ENCODE measurements at places on chromosomes 3 and 15. TPM values are rescaled to one million over a fixed set of nuclear protein-coding genes. Genes with fewer than 3 reads are reported as not detected.

GRCh38 chr3:174973465-174973864 lies 114.3 kb downstream of the NAALADL2 start:
- DNase-seq: no peak

DNA sequence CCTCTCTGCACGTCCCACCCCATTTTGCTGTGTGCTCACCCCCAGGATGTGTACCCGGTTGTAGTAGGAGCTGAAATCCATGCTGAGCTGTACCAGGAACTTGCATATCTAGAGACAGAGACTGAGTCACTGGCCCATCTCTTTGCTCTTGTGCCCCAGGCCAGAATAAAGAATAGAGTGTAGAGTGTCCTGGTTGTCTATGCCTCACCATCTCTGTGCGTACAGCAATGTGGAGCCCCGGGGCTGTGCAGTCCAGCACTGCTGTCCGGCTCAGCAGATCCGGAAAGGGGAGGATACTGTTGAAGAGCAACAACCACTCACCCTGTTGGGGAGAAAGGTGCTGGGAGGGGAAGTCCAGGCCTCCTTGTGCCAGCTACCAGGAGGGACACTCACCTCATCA lies 2.6 kb downstream of the DALRD3 start:
- no peak for DNase-seq

- no peak for DNase-seq
These were observed 74.1 kb downstream of the CHL1 start for GRCh38 chr3:270688-271087.

DNA sequence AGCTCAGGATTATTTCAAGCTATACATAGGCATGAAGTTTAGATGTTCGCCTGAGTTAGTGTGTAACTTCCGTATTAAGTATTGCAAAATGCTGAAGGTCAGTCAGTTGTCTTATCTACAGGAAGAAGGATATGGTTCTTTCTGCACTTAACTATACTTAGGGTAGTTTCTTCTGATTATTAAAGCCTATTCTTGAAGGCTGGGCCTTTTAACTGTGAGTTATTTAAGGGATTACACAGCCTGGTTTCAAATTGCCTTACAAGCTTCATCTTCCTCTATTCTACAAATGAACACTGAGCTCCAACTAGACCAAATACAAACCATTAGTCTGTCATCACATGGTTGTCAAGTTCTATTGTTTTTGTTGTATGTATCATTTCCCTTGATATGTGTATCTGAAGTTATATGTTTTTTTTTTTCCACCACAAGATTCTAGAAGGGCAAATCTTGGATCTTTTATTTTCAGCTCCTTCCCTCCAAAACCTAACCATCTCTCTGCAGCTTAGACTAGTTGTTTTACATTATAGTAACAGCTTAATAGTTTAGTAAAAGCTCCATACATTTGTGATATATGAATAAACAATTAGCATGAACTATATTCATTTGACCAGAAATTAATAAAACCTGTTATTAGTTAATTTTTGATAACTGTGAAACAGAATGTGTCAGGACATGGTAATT lies 272.9 kb upstream of the KCNMB2 start:
- no peak for DNase-seq

- DNase-seq: no peak
These were observed 65.8 kb upstream of the LEKR1 start for GRCh38 chr3:156760333-156760732.

DNA sequence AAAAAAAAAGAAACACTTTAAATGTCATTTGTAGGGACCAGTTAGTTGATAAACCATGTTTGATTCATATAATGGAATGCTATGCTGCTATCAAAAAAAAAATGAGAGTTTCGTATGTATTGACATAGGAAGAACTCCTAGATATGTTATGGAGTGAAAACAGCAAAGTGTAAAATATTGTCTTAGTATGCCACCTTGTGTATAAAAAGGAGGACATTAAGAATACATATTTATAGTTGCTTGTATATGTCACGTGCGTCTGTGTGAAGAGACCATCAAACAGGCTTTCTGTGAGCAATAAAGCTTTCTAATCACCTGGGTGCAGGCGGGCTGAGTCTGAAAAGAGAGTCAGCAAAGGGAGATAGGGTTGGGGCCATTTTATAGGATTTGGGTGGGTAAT lies 39.5 kb downstream of the KBTBD8 start:
- DNase-seq: no peak

DNA sequence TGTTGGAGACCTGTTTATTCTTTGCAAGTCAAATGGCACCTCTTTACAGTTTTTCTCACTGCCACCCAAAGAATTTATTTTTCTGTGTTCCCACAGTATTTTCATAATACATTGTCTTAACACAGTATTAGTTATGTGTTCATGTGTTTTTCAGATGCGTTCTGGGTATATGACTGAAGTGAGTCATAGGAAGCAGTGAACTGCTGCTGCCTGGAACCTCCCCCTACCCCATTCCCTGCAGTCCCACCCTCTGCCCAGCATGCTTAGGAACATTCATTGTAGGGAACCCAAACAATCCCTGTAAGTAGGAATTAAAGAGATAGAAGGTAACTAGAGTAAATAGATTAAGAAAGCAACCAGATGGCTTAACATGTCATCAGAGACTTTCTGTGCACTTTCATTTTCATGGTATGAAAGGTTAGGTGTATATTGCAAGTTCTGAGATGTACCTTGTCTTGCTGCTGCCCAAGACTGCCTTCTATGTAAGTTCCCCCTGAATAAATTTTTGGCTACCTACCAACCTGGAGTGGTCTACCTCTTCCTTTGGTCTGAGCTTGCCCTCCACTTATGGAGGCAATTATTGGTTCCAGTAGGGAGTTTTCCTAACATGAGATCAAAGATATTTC lies 21.9 kb upstream of the SQOR start:
- no peak for DNase-seq

DNA sequence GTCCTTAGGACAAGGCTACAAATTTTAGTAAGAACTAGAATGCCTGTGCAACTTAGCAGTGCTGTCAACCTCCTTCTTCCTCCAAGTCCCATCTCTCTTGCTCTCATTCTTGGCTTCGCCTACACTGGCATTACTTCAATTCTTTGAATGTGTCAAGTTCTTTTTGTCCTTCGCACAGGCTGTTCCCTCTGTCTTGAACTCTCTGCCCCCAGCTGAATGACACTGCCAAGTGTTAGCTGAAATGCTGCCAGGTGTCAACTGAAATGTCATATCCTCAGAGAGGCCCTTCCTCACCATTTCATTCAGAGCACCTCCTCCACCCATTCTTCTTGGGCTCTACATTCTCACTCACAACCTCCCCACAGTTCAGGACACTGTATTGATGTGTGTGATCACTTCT lies 48.8 kb upstream of the PSMD6 start:
- no peak for DNase-seq

- DNase-seq: no peak
These were observed 412.9 kb upstream of the SUCLG2 start for GRCh38 chr3:68067314-68067713.

GRCh38 chr3:160226026-160226907 lies 1.0 kb downstream of the C3orf80 start:
- peak; percentile 20 for DNase-seq

GRCh38 chr15:76533060-76533820 lies 196.7 kb downstream of the ISL2 start:
- no peak for DNase-seq

CADPS gene
- total RNA-seq: not detected

C3orf85 gene
- not detected for total RNA-seq

ZNF662 gene
- total RNA-seq: 0.64 TPM

GMNC gene
- total RNA-seq: not detected
